ENCODE measurements at places on chromosomes 5 and 9. TPM values are rescaled to one million over a fixed set of nuclear protein-coding genes. Genes with fewer than 3 reads are reported as not detected.

AK8 gene
- total RNA-seq = 0.36 TPM

PCDHB16 gene
- total RNA-seq = 0.08 TPM

HBEGF gene
- 95.5 TPM for total RNA-seq

SLC34A3 gene
- total RNA-seq = 0.16 TPM

BASP1 gene
- not detected for total RNA-seq

PROB1 gene
- 0.58 TPM for total RNA-seq

PCDHGB3 gene
- 0.34 TPM for total RNA-seq

TPD52L3 gene
- total RNA-seq = not detected
